Small intestine (tissue), 16 donors: ENCODE measurements at places on chromosomes 7 and 10. TPM values are rescaled to one million over a fixed set of nuclear protein-coding genes. Genes with fewer than 3 reads are reported as not detected.

BLNK gene
- polyA plus RNA-seq, result 26.7 TPM

IGFBP1 gene
- not detected for polyA plus RNA-seq

CABCOCO1 gene
- 0.49 TPM for polyA plus RNA-seq

IFIT1B gene
- polyA plus RNA-seq, result not detected

- no peak for DNase-seq
Observed at GRCh38 chr10:92830478-92831389, 17.6 kb upstream of the EXOC6 start.

GRCh38 chr10:35335133-35336083 lies 901 bp upstream of the CCNY start:
- DNase-seq, result peak; percentile 43

DNA sequence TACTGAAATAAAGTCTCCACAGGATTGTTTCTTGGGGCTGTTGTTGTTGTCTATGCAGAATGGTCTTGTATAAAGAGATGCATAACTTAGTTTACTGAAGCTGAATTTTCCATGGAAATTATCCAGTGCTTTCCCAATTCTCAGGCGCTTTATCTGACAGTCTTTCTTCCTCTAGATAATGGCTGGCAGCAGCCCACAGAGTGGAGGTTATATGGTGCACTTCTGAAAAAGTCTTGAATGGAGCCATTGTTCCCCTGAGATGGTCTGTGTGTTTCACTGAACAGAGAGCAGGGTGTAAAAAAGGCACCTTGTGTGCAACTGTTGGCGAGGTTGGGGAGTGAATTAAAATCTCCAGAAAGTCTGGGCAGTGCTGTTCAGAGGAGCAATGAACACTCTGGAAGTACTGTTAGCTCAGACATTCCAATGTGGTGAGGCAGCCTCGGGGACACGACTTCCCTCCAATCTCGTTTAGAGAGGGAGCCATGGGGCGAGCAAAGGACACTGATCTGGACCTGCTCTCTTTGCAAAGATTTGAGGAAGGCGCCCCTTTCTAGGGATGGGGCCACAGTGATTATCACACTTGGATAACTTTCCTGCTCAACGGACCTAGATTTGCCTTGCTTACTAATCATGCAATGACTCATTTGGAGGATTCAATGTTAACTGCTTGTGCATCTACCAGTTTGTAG lies 2.0 kb upstream of the PLCE1 start:
- DNase-seq, result peak; percentile 72
